ENCODE measurements at places on chromosomes 11 and 22.
A peak's percentile ranks its signal among the peaks of the same experiment; 100 is the strongest.

DNA sequence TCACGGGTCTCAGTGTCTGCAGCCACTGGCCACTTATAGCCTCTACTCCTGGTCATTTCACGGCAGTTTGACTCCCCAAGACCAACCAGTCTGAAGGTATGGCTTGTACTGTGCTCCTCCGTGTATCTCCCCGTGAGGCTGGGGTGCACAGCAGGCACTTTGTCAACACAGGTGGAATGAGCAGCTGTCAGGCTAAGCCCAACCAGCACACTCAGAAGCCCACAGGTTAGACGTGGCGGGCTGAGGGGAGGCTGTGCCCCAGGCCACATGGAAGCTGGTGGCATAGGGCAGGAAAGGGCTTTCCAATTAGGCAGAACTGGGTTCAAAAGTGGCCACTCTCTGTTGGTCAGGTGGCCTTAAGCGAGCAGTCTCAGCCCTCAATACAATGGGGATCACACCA is 7.0 kb downstream of the TP53I11 start:
- no peak for DNase-seq

DNA sequence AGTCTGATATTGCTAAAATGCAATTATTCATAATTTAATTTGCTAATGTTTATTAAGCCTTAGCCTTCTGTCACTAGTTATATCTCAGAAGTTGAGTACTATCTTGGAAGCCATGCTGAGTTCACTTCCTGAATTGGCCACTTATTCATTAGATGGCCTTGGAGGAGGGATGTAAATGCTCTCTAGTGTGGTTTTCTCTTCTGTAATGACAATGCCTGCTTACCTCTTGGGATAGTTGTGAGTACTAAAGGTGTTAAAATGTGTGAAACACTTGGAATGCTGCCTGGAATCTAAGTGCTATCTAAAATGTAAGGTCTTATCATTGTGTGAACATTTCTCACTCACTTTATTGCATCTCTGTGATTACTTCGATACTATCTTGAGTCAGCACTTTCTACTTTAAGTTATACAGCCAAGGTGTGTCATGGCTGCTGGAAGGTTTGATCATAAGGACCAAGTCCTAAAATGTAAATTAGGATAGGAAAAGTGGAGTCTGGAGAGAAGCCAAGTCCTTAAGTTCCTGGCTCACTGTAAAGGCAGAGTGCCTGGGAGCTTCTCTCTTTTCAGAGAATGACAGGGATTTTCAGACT is 12.4 kb downstream of the GLYATL2 start:
- no peak for DNase-seq

GRCh38 chr22:49546811-49547585 is 280.7 kb downstream of the BRD1 start:
- no peak for DNase-seq

DNA sequence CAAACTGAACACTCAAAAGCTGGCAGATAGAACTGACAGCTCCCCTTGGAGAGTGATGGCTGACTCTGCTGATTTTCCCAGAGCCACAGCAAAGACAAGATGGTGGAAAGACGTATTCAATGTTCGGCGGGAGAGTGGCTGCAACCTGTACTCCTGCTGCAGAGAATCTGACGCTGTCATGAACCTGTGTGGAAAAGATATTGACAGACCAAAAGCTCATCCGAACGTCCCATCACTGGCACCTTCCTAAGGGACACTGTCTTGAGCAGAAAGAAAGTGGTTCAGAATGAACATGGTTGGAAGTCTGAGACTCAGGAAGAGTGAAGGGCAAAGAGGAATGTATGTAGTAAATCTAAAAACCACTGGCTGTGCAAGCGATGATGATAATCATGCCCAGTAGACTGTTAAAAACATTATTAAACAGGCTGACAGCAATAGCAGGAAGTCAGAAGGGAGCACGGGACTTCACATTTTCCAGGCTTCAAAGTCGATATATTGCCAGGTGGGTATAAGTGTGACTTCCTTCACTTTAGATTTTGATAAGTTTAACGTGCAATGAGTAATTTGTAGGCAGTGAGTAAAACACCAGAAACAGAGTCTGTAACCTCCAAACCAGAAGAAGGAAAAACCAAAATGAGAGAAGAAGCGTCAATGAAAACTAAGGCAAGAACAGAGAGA is 6.2 kb upstream of the IL17REL start:
- no peak for DNase-seq

GRCh38 chr11:67195971-67196456 is 70.3 kb upstream of the GRK2 start:
- no peak for DNase-seq

DNA sequence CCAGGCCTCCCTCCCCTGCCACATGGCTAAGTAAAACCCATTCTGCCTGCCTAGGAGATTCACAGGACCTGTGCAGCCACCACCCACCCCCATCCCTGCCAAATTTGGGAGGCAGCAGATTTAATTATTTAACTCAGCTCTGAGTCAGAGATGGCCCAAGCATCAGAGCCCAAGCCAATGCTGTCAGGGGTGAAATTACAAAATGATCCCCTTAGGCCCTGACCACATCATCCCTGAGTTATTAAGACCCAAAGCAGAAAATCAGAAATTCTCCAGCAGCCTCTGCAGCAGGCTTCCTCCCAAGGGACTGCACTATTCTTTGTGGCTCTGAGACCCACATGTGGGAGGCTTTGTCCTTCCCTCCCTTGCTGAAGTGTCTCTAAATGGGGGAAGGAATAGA is 52.8 kb upstream of the RRAS2 start:
- DNase-seq, result peak; percentile 94

- no peak for DNase-seq
These were observed 290.8 kb upstream of the ARHGAP42 start for GRCh38 chr11:100396266-100396665.

DNA sequence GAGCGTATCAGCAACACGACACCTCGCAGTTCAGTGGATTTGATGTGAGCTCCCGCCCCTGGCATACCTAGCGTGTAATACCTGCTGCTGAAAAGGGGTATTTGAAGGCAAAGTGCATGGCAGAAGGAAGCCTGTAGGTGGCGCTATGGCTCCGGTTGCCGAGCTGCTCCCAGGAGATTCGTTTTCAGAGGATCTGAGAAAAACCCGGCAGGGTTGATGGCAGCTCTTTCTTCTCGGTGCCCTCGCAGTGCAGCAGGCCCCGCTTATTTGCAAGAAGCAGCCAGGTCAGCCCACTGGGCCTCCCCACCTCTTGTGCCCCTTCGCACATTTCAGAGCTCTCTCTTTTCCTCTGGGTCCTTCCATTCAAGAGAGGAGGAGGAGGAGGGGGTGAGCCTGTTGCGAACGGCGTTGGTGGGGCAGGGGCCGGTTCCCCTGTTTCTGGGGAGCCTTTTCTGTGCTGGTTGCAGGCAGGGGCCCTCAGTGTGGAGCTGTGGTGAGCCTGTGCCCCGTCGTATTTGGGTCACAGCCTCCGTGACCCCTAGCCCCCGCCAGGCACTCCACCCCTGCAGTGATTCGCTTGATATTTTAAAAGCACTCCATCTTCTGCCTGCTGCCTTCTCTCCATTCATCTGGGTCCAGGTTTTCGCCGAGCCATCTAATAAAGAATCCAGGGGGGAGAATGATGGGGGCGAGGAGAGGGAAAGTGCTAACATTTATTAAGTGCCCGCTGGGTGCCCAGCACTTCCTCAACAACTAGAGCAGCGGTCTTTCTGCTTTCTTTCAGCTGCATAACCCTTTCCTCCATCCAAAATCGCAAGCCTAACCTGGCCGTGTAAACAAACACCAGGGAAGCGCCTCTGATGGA is 85.3 kb upstream of the SYT13 start:
- DNase-seq, result peak; percentile 83

GRCh38 chr11:17563231-17563646 is 16.2 kb downstream of the OTOG start:
- no peak for DNase-seq

DNA sequence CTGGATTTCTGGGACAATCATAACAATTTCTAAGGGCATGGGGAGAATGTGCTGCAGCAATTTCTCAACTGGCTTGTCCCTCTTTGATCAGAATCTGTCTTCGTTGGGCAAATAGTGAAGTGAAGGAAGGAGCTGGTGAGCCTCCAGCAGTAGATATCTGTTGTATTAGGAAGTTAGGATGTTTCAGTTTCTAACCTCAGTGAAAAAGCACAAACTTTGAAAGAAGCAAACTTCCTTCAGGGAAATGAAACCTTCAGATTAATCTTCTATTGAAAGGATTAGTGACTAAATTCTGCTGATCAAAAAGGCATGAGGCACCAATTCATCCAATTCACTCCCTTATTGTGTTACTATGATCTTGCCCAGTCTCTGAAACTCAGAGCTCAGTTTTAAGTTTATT is 24.3 kb downstream of the LMO2 start:
- DNase-seq, result no peak

DNA sequence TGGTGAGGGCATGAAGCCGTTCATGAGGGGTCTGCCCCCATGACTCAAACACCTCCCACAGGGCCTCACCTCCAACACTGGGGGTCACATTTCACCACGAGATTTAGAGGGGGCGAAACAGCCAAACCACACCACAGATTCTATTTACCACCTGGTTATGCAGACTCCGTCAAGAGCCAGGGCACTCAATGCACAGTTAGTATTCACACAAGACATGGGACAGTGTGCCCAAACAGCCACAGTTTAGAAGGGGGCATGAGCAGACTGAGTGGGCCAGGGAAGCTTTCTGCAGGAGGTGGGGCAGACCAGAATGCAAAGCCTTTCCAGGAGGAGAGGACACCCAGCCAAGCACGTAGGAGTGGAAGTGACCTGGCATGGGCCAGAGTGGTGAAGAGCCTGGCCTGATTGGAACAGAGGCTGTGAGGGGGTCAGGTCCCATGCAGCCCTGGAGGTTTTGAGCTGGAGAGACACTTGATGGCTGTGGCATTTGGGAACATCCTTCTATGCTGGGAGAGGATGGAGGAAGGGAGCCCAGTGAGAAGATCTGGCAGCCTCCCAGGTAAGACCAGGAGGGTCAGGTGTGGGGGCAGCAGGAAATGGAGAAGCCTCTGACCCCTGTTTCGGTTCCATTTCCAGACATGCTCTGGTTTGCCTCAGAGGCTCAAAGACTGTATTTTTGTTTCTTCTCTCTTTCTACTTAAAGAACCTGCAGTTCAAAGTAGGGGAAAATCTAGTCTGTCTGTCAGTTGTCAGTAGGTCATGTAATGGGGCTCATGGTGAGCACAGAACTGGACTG is 199.1 kb upstream of the NCAM1 start:
- no peak for DNase-seq

DNA sequence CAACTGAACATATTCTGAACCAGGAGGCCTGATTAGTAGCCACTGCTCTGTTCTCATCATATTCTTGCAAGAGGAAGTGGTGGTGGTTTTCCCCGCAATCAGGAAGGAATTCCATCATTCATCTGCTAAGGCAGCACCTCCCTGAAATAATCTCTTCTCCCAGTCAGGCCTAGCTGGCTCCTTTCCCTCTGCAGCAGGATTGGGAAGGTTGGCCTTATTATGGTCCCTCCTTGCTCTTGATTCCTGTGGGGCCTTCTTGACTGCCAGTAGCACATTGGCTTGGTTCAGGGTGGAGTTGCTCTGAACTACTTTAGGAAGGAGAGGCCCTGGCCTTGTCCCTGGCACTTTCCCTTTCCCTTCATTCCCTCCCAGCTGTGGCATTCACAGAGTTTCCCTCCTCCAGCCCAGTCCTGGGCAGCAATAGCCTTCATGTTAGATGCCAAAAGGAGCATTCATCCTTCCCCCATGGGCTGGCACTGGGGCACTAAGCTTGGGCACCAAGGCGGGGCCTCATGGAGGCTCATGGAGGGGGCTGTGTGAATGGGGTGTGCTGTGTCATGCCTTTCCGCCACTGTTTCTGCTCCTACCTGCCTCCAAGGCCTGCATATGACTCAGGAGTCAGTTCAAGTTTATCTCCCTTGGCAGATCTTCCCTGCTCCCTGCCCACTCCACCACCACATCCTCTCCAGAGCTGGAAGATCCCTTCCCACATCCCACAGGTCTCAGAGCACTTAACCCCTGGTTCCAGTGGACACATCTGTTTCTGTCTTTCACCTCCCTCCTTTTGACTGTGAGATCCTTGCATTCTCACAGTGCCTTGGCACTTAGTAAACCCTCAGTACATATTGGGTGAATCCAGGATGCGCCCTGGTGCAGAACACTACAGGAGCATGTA is 27.6 kb upstream of the CD44 start:
- peak; percentile 12 for DNase-seq

- no peak for DNase-seq
These were observed 29.3 kb downstream of the NAT10 start for GRCh38 chr11:34134765-34135164.

- DNase-seq, result no peak
These were observed 4.3 kb upstream of the MN1 start for GRCh38 chr22:27805841-27806240.

DNA sequence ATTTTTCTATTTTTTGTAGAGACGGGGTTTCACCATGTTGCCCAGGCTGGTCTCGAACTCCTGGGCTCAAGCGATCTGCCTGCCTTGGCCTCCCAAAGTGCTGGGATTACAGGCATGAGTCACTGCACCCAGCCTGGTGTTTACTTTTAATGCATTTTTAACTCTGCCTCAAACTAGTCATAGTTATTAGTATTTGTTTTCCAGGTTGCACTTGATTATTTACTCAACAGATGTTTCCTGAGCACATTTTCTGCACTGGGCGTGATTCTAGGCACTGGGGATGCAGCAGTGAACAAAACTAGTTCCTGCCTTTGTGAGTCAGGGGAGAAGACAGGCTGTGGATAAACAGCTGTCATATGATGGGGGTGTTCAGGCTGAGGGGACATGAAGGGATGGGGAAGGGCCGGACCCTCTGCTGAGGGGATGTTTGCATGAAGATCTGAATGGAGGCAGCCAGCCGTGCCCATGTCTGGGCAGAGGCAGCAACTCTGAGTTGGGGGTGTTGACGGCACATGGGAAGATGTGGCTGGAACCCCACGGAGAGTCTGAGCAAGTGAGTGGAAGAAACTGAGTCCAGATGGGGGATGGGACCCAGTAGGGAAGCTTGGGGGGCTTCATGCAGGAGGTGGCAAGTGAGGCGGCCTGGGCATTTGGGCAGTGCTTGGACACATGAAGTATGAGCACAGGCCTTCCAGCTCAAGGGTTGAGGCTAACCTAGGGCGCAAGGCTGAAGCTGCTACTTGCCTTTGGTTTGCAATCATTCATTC is 34.4 kb downstream of the MPPED1 start:
- DNase-seq, result no peak

Measured in adipocyte (in vitro differentiated cells).